ENCODE measurements at places on chromosomes 7 and 10.

GRCh38 chr7:107286751-107287621 is 118.2 kb downstream of the HBP1 start:
- peak; percentile 32 for DNase-seq

GRCh38 chr7:17474724-17475344 is 176.4 kb downstream of the AHR start:
- no peak for DNase-seq

- DNase-seq = no peak
Measured at GRCh38 chr10:77967611-77968022, 41.1 kb upstream of the DLG5 start.

GRCh38 chr7:124667312-124668153 is 98.1 kb downstream of the GPR37 start:
- DNase-seq = no peak

GRCh38 chr10:110224992-110225391 is 17.6 kb downstream of the MXI1 start:
- no peak for DNase-seq

DNA sequence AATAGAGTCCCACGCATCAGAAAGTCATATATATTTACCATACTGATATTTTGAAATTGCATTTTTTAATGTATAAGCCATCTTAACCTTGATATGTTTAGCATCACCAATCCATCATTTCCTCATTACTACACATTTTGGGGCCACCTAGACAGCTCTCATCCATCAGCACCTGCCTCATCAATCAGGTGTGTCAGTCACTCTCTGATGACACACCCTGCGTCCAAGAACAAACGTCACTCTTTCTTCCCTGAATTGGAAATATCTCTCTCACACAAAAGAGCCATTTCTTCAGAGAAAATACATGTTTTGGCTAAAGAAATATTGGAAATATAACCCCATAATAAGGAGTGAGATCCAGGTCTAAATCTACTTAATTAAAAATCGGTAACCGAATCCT is 38.9 kb upstream of the RSU1 start:
- DNase-seq = no peak

All from AG09309 (cell line).